Posterior vena cava (tissue), 2 donors: ENCODE measurements at places on chromosomes 12 and 14. TPM values are rescaled to one million over a fixed set of nuclear protein-coding genes. Genes with fewer than 3 reads are reported as not detected.

DNA sequence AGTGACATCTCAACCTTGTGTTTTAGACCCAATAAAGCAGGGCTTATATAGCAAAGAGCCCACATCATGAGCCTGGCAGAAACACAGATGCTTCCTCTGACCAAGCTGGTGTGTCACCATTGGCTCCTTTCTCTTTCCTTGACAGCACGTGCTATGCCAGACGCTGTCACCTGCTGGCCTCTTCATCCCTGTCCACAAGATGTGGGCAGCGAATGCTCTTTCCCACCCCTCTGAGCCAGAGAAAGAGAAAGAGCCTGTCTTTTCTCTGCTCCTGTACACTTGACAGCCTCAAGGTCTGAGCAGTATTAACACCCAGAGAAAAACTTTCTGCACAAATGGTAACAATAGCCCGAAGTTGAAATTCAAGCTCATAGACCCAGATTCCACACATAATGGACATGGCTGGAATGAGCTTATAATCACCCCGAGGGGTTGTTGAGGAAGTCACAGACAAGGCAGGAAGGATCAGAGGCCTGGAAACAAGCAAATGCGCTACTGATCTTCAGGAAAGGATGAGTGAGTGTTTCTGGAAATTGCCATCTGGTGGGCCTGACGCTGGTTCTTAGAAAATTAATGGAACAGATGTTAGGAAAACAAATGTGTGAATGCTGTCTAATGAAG, 8.9 kb downstream of the TGFB3 start:
- DNase-seq: no peak

DNA sequence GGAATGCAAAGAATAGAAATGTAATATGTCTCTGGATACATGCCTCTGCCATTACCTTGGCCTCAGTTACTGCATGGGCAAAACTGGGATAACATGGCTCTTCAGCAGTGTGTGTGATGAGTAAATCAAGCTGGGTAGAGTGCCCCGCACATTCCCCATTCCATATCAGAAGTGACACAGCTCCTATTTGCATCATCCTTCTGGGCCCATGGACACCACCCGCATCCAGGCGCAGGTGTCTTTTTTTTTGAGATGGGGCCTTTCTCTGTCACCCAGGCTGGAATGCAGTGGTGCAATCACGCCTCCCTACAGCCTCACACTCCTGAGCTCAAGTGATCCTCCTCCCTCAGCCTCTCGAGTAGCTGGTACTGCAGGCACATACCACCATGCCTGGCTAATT, 31.6 kb downstream of the KRT76 start:
- no peak for DNase-seq

DNA sequence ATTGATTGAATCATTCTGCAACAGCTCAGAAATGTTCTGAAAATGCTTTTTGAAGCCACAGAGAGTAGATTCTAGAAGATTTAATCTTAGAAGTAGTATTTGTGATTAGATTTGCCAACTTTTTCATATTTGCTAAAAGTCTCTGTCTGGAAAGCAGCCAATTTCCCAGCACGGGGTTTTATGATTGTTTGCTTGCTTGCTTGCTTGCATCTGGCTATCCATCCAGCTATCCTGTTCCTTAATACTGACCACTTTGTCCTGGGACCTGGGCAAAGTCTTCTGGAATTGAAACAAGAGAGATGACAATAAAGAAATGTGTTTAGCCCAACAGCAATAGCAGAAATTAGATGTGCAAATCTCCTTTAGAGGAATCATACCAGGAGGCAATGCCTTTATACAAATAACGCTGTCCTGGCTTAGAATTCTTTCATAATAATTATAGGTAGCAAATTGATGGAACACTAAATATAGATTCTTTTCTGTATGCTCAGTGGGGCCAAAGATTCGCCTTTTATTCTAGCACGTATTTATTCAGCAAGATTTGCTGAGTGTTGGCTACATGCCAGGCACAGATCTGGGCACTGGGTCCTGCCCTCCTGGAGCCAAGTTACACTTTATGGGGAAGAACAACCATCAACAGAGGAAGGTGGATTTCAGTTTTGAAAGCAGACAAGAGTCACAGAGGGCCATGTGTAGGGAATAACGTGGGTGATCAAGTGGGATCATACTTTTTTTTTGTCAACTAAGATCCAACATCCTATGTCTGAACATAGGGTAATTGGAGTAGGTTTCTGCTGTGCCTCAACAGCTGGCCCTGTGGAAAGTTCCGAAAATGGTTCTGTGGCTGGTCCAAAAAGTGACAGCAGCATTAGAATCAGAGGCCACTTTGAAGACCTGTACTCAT, 25.3 kb downstream of the MYBPC1 start:
- DNase-seq: no peak

GRCh38 chr12:71007781-71008404, 87.4 kb upstream of the PTPRR start:
- no peak for DNase-seq

DNA sequence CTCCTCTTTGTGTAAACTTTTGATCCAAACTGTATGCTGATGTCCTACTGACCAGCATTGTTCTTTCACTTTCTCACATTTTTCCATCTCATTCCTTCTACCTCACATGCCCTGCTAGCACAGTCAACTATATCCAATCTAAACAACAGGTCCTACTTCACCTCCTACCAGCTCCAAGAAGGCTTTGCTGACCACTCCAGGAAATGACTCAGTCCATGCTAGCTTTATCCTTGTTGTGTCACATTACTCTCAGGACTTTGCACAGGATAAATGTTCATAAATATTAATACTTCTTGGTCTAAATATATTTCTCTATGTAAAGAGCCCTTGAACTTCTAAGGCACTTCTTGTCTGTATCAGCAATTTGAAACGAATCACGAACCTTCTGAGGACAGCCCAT, 64.9 kb upstream of the PCED1B start:
- DNase-seq: no peak

GRCh38 chr14:54918427-54918826, 15.8 kb upstream of the GCH1 start:
- no peak for DNase-seq

- no peak for DNase-seq
Measured at GRCh38 chr14:35213869-35214387, 78.3 kb upstream of the PSMA6 start.

- DNase-seq: no peak
Measured at GRCh38 chr14:93036652-93037345, 78.9 kb downstream of the ITPK1 start.

- DNase-seq: no peak
Measured at GRCh38 chr14:48527832-48528231, 852.4 kb upstream of the MDGA2 start.

DNA sequence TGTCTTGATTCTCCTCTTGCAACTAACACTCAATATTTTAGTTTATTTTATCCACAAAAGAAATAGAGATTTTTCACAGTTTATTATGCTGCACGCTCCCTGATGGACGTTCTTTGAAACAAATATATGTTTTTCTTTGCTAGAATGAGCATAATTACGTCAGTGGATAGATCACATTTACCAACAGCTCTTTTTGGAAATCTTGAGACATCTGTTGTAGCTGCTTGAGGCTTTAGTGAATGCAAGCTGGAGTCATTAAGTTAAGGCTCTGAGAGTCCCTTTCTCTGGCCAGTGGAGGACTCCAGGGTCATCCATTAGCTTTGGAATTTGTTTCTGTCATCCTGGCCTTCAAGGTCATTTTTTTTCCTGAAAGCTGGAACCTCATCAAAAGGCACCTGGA, 405.6 kb upstream of the TMEM132C start:
- DNase-seq: no peak

- no peak for DNase-seq
Measured at GRCh38 chr12:88339254-88339949, 197.3 kb downstream of the TMTC3 start.

- no peak for DNase-seq
Measured at GRCh38 chr14:90062822-90063539, 1.2 kb downstream of the KCNK13 start.

AVPR1A gene
- 4.0 TPM for total RNA-seq

ERP27 gene
- total RNA-seq: 1.2 TPM

P2RX4 gene
- total RNA-seq: 20.3 TPM

NPFF gene
- total RNA-seq: not detected

SLCO1B1 gene
- not detected for total RNA-seq

NFE2 gene
- total RNA-seq: 3.5 TPM

HOXC10 gene
- total RNA-seq: 27.9 TPM

POTEM gene
- not detected for total RNA-seq

NOC4L gene
- 13.6 TPM for total RNA-seq
